ENCODE measurements at places on chromosomes 1 and 21.

GRCh38 chr1:80656641-80657040 lies 1144.1 kb upstream of the ADGRL2 start:
- no peak for DNase-seq

- DNase-seq = no peak
These were observed 23.3 kb downstream of the ZNF648 start for GRCh38 chr1:182038220-182038619.

- DNase-seq = no peak
These were observed 12.8 kb upstream of the TMPRSS2 start for GRCh38 chr21:41520560-41521442.

DNA sequence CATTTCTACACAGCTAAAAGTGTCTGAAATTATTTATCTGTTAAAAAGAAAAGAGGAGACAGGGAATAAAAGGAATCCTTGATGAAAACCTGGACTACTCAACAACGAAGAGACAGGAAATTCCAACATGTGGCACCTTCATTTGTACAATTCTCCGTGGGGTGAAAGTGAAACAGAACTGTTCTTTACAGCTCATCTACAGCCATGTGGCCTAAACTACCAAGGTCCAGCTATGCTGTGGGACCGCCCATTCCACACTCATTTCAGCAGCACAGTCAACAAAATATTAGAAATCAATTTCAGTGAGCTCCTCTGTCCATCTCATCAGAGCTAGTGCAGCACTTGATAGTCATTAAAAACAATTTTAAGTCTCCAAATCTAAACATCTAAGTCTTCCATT lies 44.0 kb downstream of the UBR4 start:
- DNase-seq = no peak

Measured in RPMI7951 (cell line).